Hindlimb muscle (tissue), 1 donor: ENCODE measurements at places on chromosomes 6 and 20. TPM values are rescaled to one million over a fixed set of nuclear protein-coding genes. Genes with fewer than 3 reads are reported as not detected.

Gene MAFB
- 13.4 TPM for polyA plus RNA-seq

GRCh38 chr6:158760618-158761250, 58.4 kb downstream of the EZR start:
- DNase-seq, result no peak

DNA sequence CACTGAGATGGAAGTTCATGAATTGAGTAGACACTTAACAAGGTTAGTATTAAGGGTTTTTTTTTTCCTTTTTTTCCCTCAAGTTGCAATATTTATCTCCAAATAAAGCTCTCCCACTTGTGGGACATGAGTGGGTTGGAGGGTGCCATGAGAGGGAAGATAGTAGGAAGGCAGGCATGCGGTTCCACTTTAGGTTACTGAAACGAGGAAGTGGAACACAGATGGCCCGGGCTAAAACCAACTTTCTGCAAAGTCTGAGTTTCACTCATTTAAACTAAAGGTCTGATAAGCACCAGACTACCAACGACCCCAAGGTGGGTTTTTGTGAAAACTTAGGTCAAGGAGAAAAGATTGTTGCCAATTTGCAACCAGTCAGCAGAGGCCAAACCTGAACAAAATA, 42.2 kb downstream of the TBC1D7 start:
- DNase-seq, result no peak

- no peak for DNase-seq
Measured at GRCh38 chr20:57895161-57895855, 185.5 kb upstream of the PMEPA1 start.

DNA sequence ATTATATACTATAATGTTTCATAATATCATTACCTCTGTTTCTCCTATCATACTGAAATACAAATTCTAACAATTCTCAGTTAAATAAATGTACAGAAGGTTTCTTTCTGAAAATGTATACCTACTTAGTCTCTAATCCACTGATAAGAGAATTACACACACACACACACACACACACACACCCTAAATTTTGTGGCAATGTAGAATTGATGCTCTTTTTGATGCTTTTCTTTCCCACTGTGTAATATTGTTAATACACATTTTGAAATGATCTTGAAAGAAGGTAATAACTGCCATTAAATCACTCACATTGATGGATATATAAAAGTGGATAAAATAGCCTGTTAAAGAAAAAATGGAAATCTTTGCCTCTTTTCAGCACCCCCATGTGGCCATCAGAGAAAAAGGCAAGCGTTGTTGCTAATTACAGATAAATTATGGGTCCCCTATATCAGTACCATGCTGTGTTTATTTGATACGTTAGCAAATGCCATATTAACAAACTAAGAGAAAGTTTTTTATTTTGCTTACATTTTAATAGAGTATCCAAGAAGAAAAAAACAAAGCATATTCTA, 76.6 kb upstream of the VGLL2 start:
- no peak for DNase-seq

DNA sequence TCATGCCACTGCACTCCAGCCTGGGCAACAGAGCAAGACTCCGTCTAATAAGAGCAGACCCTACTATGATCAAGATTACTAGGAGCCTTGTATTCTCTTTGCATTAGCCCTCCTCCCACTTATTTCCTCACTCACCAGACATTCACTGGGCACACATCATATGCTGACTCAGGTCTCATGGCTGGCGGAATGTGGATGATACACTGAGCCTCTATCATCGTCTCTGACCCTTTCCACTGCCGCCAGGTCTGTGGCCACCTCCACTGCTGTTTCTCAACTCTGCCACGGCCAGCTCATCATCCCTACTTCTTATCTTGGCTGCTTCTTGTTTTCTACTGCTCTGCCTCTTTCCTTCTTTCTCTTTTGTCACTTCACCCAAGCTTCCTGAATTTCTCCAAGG, 161.0 kb downstream of the BACH2 start:
- DNase-seq, result no peak

GRCh38 chr20:33787253-33787891, 23.8 kb upstream of the CHMP4B start:
- no peak for DNase-seq

Gene OR2H2
- polyA plus RNA-seq, result not detected

- no peak for DNase-seq
Measured at GRCh38 chr6:31170600-31170881, at the start of gene POU5F1. Gene POU5F1, minus strand, starts transcription at chr6:31170682. Its CDS starts 62 bp downstream, at chr6:31170620.

Gene CPXM1
- 46.8 TPM for polyA plus RNA-seq

- no peak for DNase-seq
Measured at GRCh38 chr6:137102050-137102848, 57.5 kb upstream of the IL20RA start.

Gene B3GAT2
- polyA plus RNA-seq, result 1.2 TPM

DNA sequence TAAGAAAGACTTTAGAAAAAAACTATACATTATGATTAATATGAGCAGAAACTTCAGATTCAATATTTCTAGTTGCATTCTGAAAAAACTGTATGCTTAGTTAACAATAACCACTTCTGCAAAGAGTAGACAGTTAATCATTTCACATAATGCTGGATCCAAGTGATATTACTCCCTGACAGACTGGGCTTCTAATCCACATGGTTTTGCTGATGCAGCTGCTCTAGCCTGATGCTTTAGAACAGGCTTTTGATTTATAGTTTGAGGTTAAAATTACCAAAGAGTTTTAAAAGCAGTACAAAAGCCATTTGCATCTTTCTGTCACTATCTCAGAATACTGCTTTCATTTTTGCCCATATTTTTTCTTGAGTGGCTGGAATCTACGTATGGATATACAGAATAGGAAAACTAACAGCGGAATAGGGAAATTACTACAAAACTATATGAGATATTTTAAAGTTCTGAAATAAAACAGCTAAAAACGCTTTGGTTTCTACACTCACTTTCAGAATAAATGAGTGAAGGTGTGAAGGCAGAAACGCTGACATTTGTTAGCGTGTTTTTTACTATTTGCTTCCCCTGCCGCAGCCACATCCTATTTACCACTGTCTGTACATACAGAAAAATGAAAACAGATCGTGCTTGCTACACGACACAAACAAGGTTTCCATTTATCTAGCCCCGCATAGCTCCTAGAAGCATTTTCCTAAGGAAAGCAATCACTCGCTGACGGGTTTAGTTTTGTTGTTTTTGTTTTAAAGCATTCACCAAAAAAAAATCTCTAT, 61.7 kb downstream of the METTL24 start:
- no peak for DNase-seq

GRCh38 chr20:33660035-33660684, 2.0 kb upstream of the C20orf144 start:
- DNase-seq, result no peak

GRCh38 chr6:138008791-138009190, 98.4 kb downstream of the PERP start:
- no peak for DNase-seq

DNA sequence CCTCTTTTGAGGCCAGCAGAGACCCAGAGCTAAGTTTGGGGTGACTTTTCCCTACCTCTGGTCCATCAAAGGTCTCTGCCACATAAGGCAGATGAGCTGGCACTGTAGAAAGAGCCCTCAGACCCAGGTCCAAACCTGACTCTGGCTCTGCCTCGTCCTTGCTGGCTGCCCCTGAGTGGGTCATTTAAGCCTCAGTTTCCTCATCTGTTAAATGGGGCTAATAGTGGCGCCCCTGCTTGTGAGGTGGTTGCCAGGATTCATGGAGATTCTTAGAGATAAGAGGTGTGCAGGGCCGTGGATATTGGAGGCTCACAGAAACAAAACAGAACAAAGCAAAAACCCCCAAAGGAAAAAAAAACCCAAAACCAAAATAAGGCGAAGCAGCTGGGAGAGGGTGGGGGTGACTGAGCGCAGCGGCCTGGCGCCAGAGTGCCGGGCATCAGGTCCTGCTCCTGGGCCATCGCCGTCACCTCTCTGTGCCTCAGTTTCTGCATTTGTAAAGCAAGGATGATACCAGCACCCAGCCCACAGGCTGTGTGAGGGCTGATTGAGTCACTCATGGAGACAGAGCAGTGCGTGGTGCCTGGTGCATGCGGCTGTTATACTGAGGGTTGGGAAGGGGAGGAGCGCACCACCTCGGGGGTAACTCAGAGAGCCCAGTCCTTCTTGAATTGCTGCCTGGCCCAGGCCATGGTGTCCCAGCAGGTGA, 133.8 kb upstream of the PTPN1 start:
- DNase-seq, result no peak

DNA sequence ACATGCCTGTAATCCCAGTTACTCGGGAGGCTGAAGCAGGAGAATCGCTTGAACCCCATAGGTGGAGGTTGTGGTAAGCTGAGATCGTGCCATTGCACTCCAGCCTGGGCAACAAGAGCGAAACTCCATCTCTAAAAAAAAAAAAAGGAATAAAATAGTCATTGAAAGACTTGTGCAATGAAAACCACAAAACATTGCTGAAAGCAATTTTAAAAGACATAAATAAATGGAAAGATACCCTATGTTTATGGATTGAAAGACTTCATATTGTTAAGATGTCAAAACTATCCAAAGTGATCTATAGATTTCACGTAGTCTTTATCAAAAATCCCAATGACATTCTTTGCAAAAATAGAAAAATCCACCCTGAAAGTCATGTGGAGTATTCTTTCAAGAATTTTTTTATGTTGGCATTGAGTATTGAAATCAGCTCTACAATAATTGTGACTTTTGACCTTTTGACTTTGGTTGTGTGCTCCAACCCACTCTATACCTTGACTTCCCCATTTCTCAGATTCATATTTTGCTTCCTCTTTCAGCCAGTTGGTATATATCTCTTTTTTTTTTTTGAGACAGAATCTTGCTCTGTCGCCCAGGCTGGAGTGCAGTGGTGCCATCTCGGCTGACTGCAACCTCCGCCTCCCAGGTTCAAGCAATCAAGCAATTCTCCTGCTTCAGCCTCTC, 45.5 kb upstream of the SLC23A2 start:
- no peak for DNase-seq

Gene ROS1
- polyA plus RNA-seq, result 0.05 TPM

DNA sequence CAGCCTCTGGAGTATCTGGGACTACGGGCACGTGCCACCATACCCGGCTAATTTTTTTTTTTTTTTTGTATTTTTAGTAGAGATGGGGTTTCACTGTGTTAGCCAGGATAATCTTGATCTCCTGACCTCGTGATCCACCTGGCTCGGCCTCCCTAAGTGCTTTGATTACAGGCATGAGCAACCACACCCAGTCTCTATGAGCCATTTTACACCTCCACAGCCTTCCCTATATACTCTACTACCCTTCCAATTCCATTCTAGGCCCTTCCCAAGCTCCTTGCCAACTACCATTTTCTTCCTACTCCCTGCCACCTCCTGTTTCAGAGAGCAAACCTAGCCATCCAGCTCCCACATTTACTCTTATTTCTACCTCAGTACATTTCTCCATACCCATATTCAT, 7.7 kb upstream of the HLA-DMA start:
- no peak for DNase-seq

- DNase-seq, result no peak
Measured at GRCh38 chr6:105445481-105445880, 42.6 kb upstream of the PREP start.

DNA sequence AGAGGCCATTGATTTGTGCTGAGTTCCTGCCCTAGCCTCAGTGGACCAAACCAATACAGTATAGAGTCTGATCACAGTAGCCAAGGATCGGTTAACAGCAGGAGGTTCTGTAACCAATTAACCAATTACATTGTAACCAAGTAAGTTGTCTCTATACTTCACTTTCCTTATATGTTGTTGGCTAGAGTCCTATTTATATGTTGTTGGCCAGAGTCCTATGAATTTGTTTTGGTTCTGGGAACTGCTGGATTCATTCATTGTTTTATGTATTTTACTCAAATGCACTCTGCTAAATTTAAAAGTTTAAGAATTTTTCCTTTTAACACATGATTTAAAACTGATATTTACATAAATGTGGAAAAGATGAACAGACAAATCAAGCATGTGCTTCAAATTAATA, 597.4 kb upstream of the HS3ST5 start:
- no peak for DNase-seq

DNA sequence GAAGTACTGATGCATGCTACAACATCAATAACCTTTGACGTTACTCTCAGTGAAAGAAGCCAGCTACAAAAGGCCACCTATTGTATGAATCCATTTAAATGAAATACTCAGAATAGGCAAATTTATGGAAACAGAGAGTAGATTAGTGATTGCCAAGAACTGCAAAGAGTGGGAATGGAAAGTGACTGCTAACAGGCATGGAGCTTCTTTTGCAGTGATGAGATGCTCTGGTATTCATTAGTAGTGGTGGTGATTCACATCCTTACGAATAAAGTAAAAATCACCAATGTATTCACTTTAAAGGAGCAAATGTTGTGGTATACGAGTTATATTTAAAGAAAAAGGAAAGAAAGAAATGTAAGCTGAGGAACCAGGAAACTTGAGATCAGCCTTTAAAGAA, 126.8 kb upstream of the SAMD5 start:
- DNase-seq, result no peak

- DNase-seq, result no peak
Measured at GRCh38 chr6:19812512-19813119, 24.6 kb upstream of the ID4 start.

DNA sequence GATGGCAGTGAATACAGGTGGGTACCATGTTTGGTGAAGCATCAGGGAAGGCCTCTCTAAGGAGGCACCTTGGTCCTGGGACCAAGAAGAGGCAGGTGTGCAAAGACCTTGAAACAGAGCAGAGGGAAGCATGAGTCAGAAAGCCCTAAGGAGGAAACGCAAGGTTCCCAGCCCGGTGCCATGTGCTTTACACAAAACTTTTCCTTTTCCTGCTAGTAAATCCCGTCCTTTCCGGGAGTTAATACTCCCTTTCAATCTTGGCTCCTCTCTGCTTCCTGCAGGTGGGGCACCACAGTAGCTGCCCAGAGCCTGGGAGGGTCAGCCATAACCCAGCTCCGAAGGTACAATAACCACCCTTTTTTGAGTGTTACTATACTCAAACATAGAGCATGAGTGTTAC, 19.4 kb upstream of the SLC23A2 start:
- no peak for DNase-seq

DNA sequence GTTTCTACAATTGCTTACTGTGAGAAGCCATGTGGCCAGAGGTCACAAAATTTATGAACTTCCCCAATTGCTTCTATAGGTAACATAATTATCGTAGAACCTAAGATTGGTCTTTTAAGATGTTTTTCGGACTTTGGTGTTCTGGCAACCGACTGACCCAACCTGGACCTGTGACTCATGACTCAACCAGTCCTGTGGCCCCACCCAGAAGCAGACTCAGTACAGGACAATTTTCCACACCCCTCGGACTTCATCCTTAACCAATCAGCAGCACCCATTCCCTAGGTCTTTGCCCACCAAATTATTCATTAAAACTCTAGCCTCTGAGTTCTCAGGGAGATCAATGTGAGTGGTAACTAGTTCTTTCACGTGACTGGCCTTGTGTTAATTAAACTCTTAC, 26.4 kb upstream of the AKAP12 start:
- DNase-seq, result no peak
